ENCODE measurements at places on chromosomes 4 and X. TPM values are rescaled to one million over a fixed set of nuclear protein-coding genes. Genes with fewer than 3 reads are reported as not detected.
A peak's percentile ranks its signal among the peaks of the same experiment; 100 is the strongest.

MAP3K15 gene
- total RNA-seq, result 2.2 TPM

GRCh38 chrX:19566359-19567222, 51.3 kb upstream of the MAP3K15 start:
- peak; percentile 71 for DNase-seq
- H3K27ac ChIP-seq, result peak overlapping the region; percentile 97
- H3K27me3 ChIP-seq, result no peaks in the 10 kb centered on the region

- H3K36me3 ChIP-seq, result no peaks in the 10 kb centered on the region
- H3K4me3 ChIP-seq, result no peak overlapping the region
- peaks cover 90% of the 10 kb centered on the region for H3K27me3 ChIP-seq
- no peak overlapping the region for H3K27ac ChIP-seq
- H3K4me1 ChIP-seq, result peaks cover 53% of the 10 kb centered on the region
These were observed 1.6 kb upstream of the GSX2 start for GRCh38 chr4:54098375-54098774.

ERAS gene
- not detected for total RNA-seq

BCORL1 gene
- 9.9 TPM for total RNA-seq

DNA sequence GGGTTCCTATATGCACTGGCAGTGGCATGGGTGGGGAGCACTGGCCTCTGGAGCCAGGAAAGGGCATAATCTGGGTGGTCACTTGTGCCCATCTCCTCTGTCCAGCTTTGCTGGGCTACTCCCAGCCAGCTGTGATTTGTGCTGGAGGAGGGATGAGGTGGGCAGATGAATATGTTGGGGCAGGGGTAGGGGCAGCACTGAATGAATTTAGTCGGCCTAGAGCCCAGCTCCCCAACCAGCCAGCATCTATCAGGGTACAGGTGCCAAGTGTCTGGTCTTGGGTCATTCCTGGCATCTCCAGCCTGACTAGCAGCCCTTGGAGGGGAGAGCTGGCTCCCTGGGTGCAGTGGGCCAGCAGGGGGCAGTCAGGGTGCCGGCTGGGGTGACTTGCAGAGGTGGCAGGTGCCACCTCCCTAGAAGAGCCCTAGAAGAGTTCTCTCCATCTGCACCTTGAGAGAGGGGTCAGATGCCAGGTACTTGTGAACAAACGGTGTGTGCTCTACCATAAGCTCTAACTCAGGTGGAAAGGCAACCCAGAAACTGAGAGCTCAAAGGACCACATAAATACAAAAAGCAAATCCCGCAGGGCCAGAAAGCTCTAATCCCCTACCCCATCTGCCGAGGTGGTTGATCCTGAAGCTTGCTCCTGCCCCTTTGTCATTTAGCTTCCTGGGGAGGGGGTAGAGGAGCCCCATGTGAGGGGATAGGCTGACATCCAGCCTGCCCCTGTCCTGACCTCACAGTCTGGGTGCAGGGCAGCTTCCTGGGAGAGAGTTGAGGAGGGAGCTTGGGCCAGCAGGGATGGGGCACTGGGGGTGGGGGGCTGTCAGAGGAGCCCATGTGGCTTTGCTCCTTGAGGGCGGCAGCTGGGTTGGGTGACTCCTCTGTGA, 2.2 kb downstream of the SORCS2 start:
- no peak overlapping the region for H3K27ac ChIP-seq
- H3K27me3 ChIP-seq, result peaks cover 28% of the 10 kb centered on the region
- no peaks in the 10 kb centered on the region for H3K36me3 ChIP-seq
- peak; percentile 40 for DNase-seq

GRCh38 chrX:107662824-107663223, 34.5 kb downstream of the PRPS1 start:
- no peak overlapping the region for H3K4me3 ChIP-seq
- H3K27me3 ChIP-seq, result no peaks in the 10 kb centered on the region
- H3K27ac ChIP-seq, result no peak overlapping the region
- no peaks in the 10 kb centered on the region for H3K4me1 ChIP-seq

DNA sequence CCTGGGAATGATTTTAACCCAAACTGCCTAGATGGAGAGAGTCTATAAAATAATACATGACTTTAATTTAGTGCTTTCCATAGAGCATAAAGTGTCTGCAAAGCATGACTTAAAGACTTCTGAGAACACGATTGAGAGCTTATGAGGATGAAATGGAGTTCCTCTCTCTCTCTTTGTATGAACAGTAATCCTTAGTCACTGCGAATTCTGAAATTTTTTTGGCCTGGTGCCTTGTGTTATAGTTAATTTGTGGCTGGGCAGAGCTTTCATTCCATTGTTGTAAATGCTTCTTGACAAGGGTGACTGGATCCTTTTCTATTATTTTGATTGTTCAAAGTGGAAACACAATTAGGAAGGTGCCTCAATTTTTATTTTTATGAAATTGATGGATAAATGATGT, 179.5 kb downstream of the CEP135 start:
- no peaks in the 10 kb centered on the region for H3K4me1 ChIP-seq

- no peaks in the 10 kb centered on the region for H3K27me3 ChIP-seq
- H3K36me3 ChIP-seq, result no peaks in the 10 kb centered on the region
- H3K4me1 ChIP-seq, result no peaks in the 10 kb centered on the region
These were observed 813.7 kb upstream of the HS3ST1 start for GRCh38 chr4:12242354-12242753.

- H3K4me3 ChIP-seq, result no peak overlapping the region
- H3K27me3 ChIP-seq, result no peaks in the 10 kb centered on the region
- no peak for DNase-seq
- H3K36me3 ChIP-seq, result peaks cover 5% of the 10 kb centered on the region
- H3K4me1 ChIP-seq, result peaks cover 4% of the 10 kb centered on the region
These were observed 346.8 kb downstream of the NR3C2 start for GRCh38 chr4:148095346-148095923.

DNA sequence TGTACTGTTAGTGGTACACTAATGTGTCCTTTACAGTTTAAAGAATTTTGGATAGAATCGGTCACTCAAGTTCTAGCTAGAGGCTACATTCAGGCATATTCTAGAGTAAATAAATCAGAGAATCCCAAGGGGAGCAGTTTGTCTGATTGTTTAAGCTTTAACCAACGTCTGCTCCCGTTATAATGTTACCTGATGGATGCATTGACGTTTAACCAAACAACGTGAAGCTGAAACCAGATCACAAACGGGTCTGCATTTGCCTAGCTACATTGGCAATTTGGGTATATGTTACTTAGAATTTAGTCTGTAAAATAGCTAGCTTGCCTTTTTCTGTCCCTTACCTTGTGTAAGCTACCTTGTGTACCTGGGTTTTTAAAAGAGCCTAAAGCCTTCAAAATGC, 1.6 kb downstream of the PI4K2B start:
- DNase-seq, result no peak
- H3K4me3 ChIP-seq, result peak overlapping the region; percentile 94
- H3K36me3 ChIP-seq, result peaks cover 45% of the 10 kb centered on the region
- peaks cover 54% of the 10 kb centered on the region for H3K4me1 ChIP-seq
- peak overlapping the region; percentile 94 for H3K27ac ChIP-seq

DNA sequence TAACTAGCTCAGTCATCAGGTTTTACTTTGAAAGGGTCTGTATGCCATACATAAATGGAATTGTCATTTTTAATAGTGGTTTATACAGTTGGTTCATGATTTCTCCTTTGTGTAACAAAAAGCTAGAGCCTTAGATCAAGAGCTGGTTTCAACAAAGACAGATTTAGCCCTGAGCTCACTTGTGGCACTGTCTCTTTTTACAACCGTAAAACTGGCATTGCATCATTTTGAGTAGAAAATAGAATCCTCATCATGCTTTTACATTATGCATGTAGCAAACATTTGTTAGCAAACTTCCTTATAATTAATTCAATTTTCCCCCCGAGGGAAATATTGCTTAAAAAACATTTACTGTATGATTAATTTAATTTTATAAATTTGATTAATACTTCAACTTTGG, 1871.5 kb downstream of the ARAP2 start:
- no peaks in the 10 kb centered on the region for H3K4me1 ChIP-seq
- no peak overlapping the region for H3K27ac ChIP-seq
- no peak for DNase-seq

DYNLT3 gene
- 26.6 TPM for total RNA-seq

CENPC gene
- 32.0 TPM for total RNA-seq

GRCh38 chr4:114196606-114197005, 217.2 kb upstream of the ARSJ start:
- no peaks in the 10 kb centered on the region for H3K4me1 ChIP-seq
- DNase-seq, result no peak
- no peak overlapping the region for H3K4me3 ChIP-seq
- H3K27me3 ChIP-seq, result peaks cover 2% of the 10 kb centered on the region
- no peak overlapping the region for H3K27ac ChIP-seq

TLR2 gene
- total RNA-seq, result 1.8 TPM

DNA sequence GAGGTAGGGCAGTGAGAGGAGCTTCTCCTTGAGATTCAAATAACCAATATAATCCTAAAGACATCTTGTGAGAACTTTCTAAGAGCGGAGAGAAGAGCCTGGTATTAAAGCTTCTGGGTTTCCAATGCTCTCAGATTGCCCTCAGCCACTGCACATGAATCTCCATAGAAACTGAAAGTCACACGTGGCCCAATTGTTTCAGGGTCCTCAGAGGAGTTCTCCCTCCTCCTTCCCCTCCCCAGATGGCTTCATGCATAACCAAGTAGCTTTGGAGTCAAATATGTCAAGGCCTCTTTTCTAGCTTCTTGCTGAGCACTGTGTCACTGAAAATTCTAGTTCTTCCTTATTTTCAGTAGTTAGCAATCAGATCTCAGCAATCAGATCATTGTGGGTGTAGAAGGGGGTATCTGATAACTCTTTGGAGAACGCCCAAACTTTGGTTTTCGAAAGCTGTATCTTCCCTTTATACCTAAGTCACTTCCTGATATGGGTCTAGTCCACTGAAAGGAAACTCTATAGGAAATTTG, 2.2 kb downstream of the BTK start:
- H3K27me3 ChIP-seq, result no peaks in the 10 kb centered on the region
- no peak for DNase-seq
- H3K4me3 ChIP-seq, result no peak overlapping the region
- no peaks in the 10 kb centered on the region for H3K36me3 ChIP-seq
- no peak overlapping the region for H3K27ac ChIP-seq

IQSEC2 gene
- total RNA-seq, result 0.05 TPM

- H3K36me3 ChIP-seq, result no peaks in the 10 kb centered on the region
- peaks cover 15% of the 10 kb centered on the region for H3K4me1 ChIP-seq
- H3K27ac ChIP-seq, result no peak overlapping the region
- no peak overlapping the region for H3K4me3 ChIP-seq
- H3K27me3 ChIP-seq, result no peaks in the 10 kb centered on the region
These were observed 116.5 kb downstream of the MAML3 start for GRCh38 chr4:140037353-140038030.

SHOX gene
- total RNA-seq, result not detected

DNA sequence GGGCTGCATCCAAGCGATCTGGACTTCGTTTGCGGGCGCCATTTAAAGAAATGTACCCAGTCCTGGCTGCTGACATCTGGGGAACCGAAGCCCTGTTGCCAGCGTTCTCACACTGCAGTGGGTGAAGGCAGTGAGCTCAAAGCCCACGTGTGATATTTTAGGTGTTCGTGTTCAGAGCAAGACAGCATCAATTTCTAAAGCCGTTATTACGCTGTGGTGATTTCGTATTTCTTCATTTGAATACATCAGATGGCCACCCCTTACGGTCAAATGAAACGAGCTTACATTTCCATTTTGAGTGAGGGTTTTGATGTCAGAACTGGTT, 376 bp upstream of the C4orf36 start:
- no peak overlapping the region for H3K27ac ChIP-seq
- peak overlapping the region; percentile 67 for H3K4me3 ChIP-seq
- H3K36me3 ChIP-seq, result no peaks in the 10 kb centered on the region
- peaks cover 8% of the 10 kb centered on the region for H3K4me1 ChIP-seq
- peaks cover 22% of the 10 kb centered on the region for H3K27me3 ChIP-seq

- no peak overlapping the region for H3K4me3 ChIP-seq
- no peak for DNase-seq
- peaks cover 9% of the 10 kb centered on the region for H3K4me1 ChIP-seq
- no peaks in the 10 kb centered on the region for H3K36me3 ChIP-seq
- H3K27ac ChIP-seq, result no peak overlapping the region
- no peaks in the 10 kb centered on the region for H3K27me3 ChIP-seq
These were observed 170.8 kb downstream of the ZNF674 start for GRCh38 chrX:46374371-46374770.

CYP2U1 gene
- total RNA-seq, result 2.5 TPM

- H3K27ac ChIP-seq, result no peak overlapping the region
- no peaks in the 10 kb centered on the region for H3K4me1 ChIP-seq
- peaks cover 1% of the 10 kb centered on the region for H3K27me3 ChIP-seq
- no peaks in the 10 kb centered on the region for H3K36me3 ChIP-seq
These were observed 277.4 kb upstream of the PITX2 start for GRCh38 chr4:110900213-110900769.

GRCh38 chr4:118289794-118290193, 63.0 kb downstream of the PRSS12 start:
- no peak for DNase-seq
- H3K36me3 ChIP-seq, result no peaks in the 10 kb centered on the region
- H3K27ac ChIP-seq, result no peak overlapping the region

DNA sequence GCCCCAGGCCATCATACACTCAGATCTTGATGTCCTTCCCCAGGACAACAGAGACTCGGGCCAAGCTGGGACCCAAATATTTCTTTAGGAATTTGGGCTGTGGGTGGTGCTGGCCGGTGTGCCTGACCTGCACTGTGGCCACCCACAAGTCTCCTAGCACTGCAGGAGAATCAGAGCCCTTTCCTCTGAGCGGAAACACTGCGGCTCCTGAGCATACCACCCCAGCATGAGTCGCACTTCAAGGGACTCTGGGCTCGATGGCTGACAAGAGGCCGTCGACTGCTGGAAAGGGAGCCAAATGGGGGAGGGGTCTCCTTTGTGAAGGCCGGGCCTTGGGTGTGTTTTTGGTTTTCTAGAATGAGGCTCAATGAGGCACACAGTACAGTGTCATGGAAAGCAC, 13.0 kb upstream of the IRAK1 start:
- H3K27me3 ChIP-seq, result no peaks in the 10 kb centered on the region
- DNase-seq, result no peak
- H3K27ac ChIP-seq, result no peak overlapping the region
- H3K4me1 ChIP-seq, result peaks cover 7% of the 10 kb centered on the region
- H3K36me3 ChIP-seq, result peaks cover 13% of the 10 kb centered on the region
- H3K4me3 ChIP-seq, result no peak overlapping the region

- no peak overlapping the region for H3K27ac ChIP-seq
- peaks cover 11% of the 10 kb centered on the region for H3K4me1 ChIP-seq
- H3K36me3 ChIP-seq, result no peaks in the 10 kb centered on the region
- no peaks in the 10 kb centered on the region for H3K27me3 ChIP-seq
These were observed 1.4 kb downstream of the GATA1 start for GRCh38 chrX:48787505-48788443.

DNA sequence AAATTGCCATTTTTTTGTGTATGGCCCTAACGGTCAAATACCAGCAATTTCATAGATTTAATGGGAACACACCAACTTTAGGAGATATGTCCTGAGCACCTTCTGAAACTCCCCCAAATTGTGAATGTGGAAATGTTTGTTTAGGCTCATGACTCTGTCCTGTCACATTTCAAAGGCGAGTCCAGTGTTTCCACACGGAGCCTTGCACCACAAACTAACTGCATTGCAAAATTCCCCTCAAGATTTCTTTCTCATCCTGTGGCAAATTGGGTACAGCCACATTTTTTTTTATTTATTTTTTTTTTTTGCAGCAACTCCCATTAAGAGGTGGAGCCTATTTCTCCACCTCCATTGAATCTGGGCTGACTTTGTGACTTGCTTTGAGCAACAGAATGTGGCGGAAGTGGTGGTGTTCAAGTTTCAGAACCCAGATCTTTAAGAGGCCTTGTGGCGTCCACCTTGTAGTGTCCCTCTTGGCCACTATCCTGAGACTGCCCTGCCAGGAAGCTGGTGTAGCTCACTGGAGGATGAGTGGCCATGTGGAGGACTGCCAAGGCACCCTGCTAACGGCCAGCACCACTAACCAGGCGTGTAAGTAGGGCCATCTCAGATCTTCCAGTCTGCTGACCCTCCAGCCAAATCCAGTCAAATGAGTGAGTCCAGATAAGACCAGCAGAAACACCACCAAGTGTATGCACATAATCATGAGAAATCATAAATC, 172.4 kb upstream of the SCML1 start:
- no peaks in the 10 kb centered on the region for H3K27me3 ChIP-seq
- DNase-seq, result no peak
- no peaks in the 10 kb centered on the region for H3K36me3 ChIP-seq
- no peak overlapping the region for H3K4me3 ChIP-seq

Data from activated CD8-positive, alpha-beta T cell treated with anti-CD3 and anti-CD28 coated beads for 36 hours (primary cell).